ENCODE measurements at places on chromosomes 11 and 22.

DNA sequence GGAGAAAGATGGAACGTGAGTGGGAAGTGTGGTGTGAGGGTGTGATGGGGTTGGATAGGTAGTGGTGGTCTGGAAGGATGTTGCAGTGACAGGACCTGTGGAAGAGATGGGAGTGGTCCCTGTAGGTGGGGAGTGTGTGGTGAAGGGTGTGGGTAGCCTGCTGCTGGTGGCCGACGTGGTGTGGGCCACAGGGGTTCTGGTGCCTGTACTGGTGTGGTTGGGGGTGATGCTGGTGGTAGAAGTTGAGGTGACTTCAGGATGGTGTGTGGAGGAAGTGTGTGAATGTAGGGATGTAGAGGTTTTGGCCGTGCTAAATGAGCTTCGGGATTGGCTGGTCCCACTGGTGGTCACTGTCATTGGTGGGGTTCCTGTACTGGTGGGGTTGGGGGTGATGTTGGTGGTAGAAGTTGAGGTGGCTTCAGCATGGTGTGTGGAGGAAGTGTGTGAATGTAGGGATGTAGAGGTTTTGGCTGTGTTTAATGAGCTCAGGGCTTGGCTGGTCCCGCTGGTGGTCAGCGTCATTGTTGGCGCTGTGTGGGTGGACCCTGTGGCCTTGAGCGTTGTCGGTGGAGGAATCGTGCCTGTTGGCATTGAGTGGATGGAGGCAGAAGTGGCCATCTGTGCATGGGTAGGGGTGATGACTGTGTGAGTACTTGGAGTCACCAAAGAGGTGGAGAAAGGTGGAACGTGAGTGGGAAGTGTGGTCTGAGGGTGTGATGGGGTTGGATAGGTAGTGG lies 19.1 kb downstream of the MUC6 start:
- no peak for DNase-seq

GRCh38 chr11:113563766-113564526 lies 88.7 kb upstream of the DRD2 start:
- no peak for DNase-seq

DNA sequence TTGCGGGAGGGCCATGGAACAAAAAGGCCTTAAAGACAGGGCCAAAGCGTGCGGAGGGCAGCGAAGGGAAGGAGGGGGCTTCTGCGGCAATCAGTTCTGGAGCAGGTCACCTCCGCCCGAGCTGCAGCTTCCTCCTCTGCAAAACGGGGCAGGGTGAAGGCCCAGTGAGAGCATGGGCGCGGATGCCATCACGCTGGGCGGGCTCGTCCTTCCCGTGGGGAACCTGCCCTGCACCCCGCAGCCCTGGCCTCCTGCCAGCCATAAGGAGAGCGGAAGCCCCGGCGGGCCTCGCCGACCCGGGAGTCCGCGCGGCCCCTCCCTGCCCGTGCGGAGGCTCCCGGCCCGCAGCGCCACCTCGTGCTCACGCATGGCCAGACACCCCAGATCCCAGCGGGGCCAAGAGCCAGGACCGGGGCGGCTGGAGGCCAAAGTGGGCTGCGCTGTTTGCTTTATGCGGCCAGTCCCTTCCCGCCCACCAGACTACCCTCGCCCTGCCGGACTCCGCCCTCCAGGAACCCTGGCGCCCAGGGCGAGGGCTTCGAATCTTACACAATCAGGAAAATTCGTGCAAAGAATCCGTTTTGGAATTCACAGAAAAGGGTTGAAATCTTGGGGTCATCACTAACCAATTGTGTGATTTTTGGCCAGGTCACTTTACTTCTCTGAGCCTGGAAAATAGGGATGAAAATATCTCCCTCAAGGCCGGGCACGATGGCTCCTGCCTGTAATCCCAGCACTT lies 16.1 kb downstream of the TSKU start:
- peak; percentile 51 for DNase-seq

DNA sequence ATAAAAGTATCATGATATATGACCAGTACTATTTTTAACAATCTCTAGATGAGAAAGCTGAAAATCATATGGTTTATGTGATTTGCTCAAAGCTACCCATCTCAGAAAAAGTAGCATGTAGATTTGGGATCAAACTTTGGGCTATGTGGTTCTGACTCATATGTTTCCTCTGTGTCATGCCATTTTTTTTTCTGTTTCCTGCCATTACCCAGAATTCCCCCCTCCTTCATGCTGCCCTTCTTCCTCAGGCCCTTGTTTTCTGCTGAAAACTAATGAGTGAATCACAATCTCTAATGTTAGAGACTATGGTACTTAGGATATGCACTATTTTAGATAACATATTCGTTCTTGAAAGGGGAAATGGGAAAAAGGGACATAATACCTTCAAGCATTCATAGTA lies 80.7 kb downstream of the JRKL start:
- DNase-seq, result no peak

DNA sequence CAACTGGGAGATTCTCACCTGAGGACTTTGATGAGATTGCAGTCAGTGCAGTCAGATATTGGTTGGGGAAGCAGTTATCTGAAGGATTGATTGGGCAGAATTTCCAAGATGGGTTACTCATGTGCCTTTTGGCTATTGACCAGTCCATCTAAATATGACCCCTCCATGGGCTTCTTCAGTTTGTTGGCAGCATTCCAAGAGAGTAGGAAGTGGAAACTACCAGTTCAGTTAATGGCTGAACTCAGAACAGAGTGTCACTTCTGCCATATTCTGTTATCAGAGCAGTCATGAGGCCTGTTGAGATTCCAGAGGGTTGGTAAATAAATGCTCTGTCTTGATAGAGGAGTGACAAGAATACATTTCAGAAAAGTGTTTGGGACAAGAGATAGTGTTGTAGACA lies 71.0 kb downstream of the CYP2R1 start:
- no peak for DNase-seq

GRCh38 chr11:121590772-121591404 lies 138.1 kb upstream of the SORL1-AS1 start:
- no peak for DNase-seq

DNA sequence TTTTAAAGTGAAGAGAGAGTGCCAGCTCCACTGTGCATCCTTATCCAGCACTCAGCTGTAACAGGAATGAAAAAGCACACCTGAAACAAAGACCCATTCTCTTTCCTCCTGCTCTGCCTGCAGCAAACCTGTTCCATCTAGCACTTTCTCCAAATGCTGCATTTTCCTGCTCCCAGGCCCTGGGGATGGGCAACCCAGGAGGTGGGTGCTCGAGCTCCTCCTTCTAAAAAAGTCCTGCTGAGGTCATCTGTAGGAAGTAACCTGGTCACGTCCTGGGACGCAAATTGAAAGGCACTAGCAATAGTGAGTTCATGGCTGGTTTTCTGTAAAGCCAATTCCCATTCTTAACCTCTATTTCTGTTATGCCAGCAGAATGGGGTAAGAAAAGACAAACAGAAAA lies 173.7 kb downstream of the MAML2 start:
- DNase-seq, result no peak

DNA sequence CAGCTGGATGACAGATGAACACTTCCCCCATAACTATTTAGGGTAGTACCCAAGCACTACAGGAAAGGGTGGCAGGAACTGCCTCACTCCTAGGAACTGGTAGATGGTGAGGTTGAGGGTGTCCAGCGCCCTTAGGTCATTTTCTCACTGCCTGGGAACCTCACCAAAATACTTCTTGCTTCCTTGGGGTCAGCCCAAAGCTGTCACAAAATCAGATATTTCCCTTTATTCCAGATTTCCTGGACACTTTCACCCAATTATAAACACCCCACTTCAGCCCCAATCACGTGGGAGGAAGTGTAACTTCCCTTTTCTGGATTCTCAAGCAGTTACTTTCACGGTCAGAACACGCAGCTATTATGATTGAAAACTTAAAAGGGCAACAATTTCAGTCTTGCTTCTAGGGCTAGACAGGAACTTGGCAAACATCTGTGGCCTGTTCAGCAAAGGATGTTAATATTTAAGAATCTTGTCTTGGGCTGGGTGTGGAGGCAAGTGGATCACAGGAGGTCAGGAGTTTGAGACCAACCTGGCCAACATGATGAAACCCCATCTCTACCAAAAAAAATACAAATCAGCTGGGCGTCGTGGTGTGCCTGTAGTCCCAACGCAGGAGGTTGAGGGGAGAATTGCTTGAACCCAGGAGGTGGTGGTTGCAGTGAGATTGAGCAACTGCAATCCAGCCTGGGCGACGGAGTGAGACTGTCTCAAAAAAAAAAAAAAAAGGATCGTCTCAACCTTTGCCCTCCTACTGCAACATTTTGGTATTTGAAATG lies 4.0 kb downstream of the FTH1 start:
- peak; percentile 75 for DNase-seq

GRCh38 chr22:31305194-31305593 lies 12.9 kb upstream of the PIK3IP1 start:
- DNase-seq, result no peak

DNA sequence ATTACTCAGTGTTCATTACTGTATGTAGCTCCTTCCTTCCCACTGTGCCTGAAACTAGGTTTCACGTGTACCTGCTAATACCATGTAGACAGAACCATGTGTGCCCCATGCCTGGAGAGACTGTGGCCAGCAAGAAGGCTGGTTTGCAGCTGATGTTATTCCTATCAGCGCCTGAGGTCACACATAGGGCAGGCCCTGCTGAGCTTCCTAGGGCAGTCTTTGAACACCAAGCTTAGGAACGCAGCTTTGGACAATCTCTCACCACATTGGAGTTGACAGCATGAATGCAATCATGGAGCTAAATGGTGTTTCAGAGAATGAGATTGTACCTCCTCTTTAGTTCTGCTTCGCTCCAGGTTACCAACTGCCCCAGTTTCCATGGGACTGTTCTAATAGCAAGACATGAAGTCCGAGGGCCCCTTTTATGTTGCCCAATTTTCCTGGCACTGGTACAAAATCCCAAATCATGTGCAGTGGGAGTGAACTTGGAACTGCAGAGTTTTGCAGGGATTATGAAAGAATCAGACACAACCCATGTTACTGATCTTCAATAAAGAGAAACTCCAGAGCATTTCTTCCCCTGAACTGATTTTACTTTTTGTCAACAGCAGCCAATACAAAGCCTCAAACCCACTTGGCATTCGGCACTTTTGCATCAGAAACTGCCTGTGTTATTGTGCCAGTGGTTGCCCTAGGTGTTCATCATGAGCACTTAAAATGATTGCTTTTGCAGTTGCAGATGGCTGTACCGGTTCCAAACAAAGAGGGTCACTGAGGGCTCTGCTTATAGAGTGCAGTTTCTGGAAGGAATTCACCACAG lies 154.2 kb upstream of the TTC12 start:
- DNase-seq, result no peak

DNA sequence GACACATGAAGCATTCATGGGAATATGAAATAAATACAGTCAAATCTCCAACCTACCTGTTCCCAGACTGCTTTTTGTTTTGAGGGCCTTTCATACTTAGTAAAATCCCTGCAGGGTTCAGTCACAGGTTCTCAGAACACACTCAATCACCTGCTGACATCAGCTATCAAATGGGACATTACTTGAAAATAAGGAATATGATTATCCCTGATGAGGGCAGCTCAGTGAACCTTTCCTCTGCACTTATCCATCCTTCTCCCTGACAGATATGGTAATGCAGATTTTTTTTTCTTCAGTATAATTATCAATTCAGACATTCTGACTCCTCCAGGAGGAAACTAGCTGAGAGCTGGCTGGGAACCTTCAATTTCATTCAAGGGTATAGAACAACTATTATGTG lies 1127.4 kb upstream of the CCDC90B start:
- DNase-seq, result no peak

DNA sequence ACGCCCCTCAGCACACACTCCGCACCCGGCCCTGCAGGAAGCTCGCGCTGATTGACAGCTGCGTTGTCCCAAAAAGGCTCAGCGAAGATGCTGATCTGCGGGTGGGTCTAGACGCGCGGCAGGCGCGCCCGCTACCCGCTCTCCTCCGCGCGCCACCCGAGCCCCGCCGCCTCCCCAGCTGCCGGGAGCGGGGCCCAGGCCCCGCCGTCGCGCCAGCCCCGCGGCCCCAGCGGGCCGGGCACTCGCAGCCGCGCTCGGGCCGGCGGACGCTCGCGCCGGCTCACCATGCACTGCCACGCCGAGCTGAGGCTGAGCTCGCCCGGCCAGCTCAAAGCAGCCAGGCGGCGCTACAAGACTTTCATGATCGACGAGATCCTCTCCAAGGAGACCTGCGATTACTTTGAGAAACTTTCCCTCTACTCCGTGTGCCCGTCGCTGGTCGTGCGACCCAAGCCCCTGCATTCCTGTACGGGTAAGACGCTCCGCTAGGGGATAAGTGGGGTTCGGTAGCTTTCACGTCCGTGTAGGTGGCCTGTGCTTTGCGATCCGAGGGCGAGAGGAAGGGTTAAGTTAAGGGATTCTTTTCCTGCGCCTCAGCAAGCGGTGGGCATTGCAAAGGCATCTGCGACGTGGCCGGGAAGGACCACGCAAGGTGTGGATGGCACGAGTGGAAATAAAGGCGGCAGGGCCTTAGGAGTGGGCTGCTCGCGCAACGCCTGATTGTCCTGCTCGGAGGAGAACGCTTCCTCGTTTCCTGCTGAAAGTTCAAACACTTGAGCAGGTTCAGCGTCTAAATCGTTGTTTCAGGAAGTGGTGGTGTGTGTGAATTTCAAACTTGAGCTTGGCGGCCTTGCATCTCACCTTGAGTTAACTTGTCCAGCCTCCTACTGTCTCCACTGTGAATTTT lies at the start of gene BARX2:
TSS of gene BARX2 (plus strand) at position 98 of the 907 bp plus-strand sequence. CDS start at position 286, 188 bp downstream.
- no peak for DNase-seq

DNA sequence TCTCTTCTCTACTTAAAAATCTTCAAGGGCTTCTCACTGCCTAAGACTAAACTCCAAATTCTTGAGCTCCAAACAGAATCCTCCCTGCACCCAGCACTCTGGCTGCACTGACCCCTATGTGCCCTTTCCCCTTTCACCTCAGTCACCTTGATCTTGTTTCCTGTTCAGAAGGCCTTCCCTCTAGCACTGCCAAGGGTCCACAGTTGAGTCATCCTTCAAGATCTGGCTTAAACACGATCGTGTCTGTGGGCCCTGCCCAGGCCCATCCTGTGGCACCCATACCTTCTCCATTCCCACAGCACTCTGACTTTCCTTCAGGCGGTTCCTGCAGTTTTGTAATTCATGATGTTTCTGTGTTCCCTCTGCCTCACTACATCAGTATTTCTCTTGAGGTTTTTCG lies 129.2 kb downstream of the ARL14EP start:
- DNase-seq, result no peak

- no peak for DNase-seq
Observed at GRCh38 chr11:8080674-8081590, at the start of gene TUB. TUB (plus strand) TSS chr11:8081211; CDS start chr11:8081511, 300 bp downstream.

- no peak for DNase-seq
Observed at GRCh38 chr11:132623511-132623910, 908.8 kb downstream of the OPCML start.

DNA sequence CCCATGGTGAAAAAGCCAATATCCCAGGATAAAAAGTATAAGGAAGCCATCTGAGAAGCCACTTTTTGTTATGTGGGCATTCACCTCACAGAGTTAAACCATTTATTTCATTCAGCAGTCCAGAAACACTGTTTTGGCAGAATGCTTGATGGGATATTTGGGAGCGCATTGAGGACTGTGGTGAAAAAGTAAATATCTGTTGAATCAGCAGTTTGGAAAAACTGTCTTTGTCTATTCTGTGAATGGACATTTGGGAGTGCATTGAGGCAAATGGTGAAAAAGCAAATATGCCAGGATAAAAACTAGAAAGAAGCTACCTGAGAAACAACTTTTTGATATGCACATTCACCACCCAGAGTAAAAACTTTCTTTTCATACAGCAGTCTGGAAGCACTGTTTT lies 276.2 kb upstream of the TRIM48 start:
- no peak for DNase-seq
